Right renal cortex interstitium (tissue), 3 donors: ENCODE measurements at places on chromosomes 6 and 20.

- DNase-seq, result no peak
Observed at GRCh38 chr6:6007366-6008088, 802 bp upstream of the NRN1 start.

- DNase-seq, result no peak
Observed at GRCh38 chr6:100695445-100695844, 185.7 kb downstream of the ASCC3 start.

DNA sequence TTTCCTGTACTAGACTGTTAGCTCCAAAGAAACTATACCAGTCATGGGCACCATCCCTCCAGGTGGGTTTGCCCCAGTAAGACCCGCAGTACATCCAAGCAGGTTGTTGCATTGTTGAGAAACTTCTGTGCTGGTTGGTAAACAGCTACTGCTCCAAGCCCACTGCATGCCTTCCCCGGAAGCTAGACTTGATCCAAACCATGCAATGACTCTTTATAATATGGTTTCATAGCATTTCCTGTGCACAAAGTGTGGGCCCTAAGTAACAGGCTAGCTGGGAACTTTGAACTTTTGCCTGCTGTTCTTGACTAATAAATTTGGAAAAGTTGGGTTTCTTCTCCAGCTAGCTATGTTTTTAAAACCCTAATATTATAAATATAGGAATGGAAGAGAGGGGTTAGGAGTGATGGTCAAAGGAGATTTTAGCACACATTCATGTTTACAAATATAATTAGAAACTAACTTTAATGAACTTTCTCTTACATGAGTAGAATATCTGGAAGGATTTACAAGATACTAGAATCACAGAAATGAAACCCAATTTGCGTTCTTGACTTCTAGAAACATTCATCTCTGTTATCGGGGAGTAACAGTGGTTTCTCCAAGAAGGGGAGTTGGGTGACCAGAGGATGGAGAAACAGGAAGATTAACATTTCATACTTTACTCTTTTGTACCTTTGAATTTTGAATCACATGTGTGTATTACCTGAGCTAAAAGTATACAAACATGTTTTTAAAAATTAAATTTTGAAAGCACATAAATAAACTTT, 51.7 kb downstream of the GFOD1 start:
- DNase-seq, result no peak

- no peak for DNase-seq
Observed at GRCh38 chr20:24915440-24915839, 33.6 kb upstream of the CST7 start.

DNA sequence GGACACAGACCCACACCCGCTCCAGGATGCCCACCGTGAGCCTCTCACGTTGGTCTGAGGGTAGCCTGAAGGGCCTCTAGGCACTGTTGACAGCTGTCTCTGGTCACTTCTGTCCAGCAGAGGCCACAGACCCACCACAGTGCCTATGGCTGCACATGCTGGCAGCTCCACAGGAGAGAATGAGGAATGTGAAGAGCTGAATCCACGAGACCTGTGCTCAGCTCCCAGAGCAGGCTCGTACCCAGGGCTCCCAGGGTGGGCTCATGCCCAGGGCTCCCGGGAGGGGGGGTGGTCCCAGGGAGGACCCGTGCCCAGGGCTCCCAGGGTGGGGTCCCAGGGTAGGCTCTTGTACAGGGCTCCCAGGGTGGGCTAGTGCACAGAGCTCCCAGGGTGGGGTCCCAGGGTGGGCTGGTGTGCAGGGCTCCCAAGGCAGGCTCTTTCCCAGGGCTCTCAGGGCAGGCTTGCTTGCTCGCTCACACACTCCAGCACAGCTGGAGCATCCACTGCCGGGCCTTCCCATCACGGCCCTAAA, 201.0 kb downstream of the SYNDIG1 start:
- DNase-seq, result no peak

- no peak for DNase-seq
Observed at GRCh38 chr20:2617099-2617714, 35.2 kb upstream of the NOP56 start.

GRCh38 chr6:118659513-118660217, 8.3 kb upstream of the CEP85L start:
- DNase-seq, result no peak

DNA sequence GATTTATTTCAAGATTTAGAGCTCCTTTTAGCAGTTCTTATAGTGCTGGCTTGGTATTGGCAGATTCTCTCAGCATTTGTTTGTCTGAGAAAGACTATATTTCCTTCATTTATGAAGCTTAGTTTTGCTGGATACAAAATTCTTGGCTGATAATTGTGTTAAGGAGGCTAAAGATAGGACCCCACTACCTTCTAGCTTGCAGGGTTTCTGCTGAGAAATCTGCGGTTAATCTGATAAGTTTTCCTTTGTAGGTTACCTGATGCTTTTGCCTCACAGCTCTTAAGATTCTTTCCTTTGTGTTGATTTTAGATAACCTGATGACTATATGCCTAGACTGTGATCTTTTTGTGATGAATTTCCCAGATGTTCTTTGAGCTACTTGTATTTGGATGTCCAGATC, 114.3 kb downstream of the AIG1 start:
- no peak for DNase-seq

DNA sequence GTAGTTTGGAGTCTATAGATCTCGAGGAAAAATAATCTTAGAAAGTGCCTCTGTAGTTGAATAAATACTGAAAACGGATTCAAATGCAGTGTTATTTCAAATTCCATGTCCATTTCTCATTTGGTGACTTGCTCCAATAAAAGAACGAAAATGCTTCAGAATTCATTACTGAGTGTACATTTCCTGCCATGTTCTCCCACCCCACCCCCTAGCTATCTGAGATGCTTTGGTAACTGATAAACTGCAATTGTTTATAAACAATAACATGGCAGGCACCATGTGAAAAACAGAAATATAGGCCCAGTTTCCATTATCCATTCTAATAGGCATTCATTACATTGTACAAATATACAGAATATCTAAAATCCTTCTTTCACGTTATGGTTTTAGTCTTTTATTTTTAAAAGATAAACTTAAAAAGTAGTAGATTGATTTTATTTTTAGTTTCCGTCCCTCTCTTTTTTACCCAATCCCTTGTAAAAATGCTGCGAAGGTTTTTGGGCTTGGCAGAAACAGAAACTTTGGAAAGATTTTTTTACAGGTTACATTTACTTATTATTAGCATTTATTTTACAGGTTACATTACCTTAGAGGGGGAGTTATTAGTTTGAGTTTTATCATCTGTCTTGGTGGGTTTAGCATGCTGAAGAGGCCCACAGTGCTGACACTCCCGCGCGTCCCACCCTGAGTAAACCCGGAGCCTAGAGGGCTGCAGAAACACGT, 1.5 kb downstream of the FAM162B start:
- no peak for DNase-seq

- no peak for DNase-seq
Observed at GRCh38 chr6:90388395-90388794, 91.8 kb upstream of the BACH2 start.

DNA sequence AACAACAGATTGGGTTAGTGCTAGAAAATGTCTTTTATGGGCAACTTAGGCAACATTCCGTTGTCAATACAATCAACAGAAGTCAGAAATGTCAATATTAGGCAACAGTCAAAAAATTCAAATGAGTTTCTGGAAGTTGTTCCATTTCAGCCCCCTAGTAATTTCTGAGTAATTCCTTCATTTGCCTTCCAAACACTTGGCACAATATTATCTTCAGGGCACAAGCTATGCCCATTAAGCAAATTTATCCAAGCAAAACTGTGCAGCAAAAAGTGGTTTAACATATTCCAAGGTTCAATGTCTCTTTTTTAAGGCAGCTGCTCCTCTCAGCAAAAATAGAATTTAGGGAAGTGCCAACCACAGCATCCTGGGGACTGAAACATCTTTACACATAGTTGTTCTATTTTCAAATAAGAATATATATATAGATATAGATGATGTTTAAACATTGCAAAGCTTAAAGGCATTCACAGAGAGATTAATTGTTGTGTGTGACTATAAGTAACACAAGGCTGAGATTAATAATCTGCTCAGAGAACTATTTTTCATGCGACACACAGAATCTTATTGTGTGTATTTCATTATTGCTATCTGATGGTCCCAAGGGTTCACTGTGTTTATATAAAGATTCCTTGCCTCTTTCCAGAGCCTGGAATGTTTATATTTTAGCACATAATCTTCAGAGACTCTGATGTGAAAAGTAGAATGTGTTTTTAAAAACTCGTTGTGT, 75.2 kb upstream of the ADTRP start:
- DNase-seq, result no peak

DNA sequence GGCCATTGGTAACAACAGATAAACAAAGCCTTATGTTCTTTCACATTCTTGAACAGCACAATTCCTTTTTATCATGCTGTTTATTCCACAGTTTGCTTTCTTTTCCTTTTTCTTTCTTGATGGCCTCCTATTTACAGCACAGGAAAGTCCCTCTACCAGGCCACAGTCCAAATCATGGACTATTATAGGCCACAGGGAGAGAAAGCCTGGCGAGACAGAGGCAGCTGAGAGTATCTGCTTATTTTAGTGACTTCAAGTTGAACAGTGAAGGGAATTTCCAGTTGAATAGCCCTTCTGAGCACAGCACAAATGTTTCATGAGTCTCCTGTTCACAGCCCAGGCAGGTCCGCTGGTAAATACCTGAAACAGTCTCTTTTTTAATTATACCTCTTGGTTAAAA, 263.7 kb upstream of the ARID1B start:
- DNase-seq, result no peak

DNA sequence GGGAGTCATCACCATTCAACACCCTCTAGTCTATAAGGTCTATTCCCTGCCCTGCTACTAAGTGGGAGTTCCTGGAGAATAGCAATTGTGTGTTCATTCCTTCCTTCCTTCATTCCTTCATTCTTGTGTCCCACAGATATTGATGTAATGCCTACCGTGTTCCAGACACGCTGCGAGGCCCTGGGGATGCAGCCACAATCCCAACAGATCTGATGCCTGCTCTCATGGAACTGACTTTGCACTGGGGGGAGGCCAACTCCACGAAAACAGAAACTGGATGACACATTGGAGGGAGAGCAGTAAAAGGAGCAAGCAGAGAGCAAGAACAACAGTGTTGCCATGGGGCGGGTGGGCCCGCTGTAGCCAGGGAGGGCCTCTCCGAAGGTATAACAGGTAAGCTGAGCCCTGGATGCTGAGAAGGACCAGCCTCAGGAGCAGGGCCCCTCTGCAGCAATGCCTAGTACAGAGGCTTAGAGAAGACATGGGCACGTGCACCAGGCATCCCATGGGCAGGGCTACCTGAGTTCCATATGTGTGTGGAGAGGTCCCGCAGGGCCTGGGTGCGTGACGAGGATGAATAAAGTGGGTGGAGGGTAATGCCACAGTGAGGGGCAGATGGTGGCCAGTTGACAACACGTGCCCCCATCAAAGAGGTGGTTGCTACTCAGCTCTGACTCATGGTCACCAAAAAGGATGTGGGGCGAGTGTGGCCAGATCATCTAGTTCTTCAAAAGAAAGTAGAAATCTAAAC, 173.9 kb downstream of the NFATC2 start:
- no peak for DNase-seq

- no peak for DNase-seq
Observed at GRCh38 chr20:59640267-59640666, 35.9 kb downstream of the PHACTR3 start.

- DNase-seq, result no peak
Observed at GRCh38 chr6:132161283-132161682, 210.1 kb upstream of the CCN2 start.
